ENCODE measurements at places on chromosomes 2 and 18.
A peak's percentile ranks its signal among the peaks of the same experiment; 100 is the strongest.

DNA sequence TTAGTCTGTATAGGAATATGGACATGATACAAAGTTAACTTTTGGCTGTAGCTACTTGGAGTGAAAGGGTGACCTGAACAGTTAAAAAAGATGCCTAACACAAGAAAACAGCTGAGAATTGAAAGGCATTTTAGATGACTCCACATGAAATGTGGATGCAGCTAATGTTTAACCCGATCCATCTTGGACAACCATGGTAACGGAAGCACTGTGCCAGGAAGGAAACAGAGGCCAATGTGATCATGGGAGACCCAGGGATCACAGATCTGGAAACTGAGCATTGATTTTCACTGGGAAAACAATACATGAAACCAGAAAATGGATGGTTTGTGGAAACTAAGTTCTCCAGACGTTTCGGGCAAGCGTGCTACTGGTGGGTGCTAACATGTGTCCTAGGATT is 669.1 kb downstream of the GALR1 start:
- no peak for DNase-seq

GRCh38 chr2:65554765-65555591 is 122.6 kb upstream of the SPRED2 start:
- peak; percentile 62 for DNase-seq

DNA sequence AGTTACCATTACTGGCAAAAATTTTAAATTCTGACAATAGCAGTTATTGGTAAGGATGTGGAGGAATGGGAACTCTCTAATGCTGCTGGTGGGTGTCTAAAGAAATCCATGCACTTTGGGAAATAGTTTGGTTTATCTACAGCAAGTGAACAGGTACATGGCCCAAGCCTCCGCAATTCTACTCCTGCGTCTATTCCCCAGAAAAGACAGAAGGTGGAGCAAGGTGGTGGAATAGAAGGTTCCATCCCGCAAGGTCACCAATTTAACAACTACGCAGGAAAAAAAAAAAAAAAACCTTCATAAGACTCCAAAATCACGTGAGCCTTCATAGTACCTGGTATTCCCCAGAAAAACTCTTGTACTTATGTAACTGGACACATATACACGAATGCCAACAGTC is 6.5 kb downstream of the CFAP65 start:
- DNase-seq, result no peak

DNA sequence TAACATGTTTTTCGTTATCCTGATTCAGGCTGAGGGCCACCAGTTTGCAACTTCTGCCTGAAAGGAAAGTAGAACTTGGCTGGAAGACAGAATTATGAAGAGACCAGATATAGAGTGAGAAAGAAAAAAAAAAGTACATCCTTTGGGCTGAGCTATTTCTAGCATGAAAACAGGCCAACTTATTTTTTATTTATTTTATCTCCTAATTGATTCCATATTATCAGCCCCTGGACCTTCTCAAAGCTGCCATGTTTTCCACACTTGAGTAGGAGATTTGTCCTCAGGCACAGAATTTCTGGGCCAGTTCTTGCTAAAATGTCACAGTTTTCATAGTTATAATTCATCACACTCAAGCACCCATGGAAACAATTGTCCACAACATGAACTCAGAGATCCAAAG is 586.8 kb upstream of the CNTNAP5 start:
- DNase-seq, result no peak

DNA sequence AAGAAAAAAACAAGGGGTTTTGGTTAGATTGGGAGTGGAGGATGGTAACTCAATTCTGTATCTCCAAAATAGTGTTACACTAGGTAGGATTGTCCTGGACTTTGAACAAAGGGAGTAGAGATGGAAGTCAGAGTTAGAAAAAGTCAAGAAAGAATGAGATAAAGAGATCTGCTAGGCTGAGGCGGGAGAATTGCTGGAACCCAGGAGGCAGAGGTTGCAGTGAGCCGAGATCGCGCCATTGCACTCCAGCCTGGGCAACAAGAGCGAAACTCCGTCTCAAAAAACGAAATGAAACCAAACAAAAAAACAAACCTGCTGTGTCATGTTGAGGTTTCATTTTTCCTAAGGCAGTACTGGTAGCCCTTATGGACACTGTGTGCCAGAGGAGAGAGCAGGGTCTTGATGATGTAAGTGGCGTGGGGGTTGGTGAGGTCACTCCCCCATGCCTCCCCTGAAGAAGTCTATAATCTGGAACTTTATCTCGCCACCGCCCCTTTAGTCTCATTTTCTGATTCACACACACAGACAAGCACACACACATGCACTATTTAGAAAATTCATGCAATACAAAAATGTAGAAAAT is 10.5 kb downstream of the DRC1 start:
- no peak for DNase-seq

DNA sequence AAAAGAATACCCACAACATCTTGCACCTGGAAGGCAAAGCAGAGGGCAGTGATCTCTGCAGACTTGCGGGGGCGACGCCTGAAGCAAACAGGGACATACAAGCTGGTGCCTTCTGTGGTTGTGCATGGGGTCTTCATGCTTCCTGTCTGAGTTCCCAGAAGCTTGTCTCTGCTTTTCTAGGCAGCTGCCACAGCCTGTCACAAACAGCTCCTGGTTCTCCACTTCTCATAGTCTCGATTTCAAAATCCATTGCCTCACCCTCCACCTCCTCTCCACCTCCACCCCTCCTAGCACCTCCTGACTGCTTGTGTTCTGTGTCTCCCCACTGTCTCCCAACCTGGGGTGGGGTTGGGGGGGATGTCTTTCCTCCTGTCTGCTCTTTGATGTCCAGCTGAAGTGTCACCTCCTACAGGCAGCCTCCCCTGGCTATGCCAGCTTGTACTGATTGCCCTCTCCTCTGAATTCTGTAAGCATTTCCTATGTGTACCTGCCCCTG is 1.7 kb upstream of the PROC start:
- no peak for DNase-seq

DNA sequence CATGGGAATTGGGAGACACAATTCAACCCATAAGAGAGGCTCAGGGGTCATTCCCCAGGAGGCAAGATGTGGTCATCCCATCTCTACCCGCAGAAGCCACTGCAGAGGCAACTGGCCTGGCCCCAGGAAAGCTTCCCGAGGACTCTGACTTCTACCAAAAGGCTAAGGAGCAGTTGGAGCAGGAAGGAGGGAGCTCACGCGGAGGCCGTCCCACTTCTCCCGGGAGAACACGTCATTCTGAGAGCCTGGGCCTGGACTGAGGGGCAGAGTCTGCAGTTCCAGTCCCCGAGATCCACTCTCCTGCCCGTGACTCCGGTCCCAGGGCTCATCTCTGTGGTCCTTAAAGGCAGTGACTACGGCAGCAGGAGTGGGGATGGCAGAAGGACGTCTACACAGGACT is 69.0 kb upstream of the TAF1B start:
- peak; percentile 27 for DNase-seq

GRCh38 chr2:43397411-43397810 is 171.0 kb upstream of the ZFP36L2 start:
- no peak for DNase-seq

DNA sequence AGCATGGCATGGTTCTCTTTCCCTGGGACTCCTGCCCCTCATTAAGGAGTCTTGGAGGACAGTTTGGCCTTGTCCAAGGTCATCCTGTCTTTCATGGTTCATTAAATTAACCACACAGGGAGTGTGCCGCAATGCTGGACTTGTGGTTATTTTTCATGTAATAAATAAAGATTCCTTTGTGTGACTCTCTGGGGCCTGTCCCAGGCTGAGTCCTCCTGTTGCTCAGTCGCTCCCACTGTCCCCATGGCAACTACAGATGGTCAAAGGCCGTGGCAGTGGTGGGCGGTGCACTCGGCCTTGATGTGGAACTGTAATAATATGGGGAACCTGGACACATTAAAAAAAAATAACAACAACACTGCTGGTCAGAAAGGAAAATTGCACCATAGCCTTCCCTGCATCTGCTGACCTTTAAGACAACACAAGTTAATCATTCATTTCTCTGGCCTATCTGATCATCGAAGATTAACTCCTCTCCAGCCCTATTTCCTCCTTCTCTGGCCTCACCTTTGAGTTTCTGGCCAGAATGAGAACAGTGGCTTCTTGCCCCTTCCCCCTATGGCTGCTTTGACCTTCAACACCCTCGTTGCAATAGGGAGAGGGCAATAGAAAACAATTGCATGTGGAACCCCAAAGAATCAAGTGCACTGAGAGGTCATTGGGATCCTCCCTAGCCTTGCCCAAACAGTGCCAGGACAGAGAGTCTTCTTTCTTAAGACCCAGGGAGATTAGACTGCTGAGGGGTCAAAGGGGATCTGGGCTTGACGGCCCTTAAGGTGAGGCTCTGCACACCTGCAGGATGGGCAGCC is 44.7 kb downstream of the PSD4 start:
- peak; percentile 55 for DNase-seq

GRCh38 chr2:49237867-49238603 is 83.7 kb upstream of the FSHR start:
- DNase-seq, result no peak

- DNase-seq, result no peak
Measured at GRCh38 chr18:33835419-33835818, 257.4 kb downstream of the ASXL3 start.

- DNase-seq, result peak; percentile 50
Measured at GRCh38 chr2:224973112-224974016, 68.9 kb downstream of the DOCK10 start.

DNA sequence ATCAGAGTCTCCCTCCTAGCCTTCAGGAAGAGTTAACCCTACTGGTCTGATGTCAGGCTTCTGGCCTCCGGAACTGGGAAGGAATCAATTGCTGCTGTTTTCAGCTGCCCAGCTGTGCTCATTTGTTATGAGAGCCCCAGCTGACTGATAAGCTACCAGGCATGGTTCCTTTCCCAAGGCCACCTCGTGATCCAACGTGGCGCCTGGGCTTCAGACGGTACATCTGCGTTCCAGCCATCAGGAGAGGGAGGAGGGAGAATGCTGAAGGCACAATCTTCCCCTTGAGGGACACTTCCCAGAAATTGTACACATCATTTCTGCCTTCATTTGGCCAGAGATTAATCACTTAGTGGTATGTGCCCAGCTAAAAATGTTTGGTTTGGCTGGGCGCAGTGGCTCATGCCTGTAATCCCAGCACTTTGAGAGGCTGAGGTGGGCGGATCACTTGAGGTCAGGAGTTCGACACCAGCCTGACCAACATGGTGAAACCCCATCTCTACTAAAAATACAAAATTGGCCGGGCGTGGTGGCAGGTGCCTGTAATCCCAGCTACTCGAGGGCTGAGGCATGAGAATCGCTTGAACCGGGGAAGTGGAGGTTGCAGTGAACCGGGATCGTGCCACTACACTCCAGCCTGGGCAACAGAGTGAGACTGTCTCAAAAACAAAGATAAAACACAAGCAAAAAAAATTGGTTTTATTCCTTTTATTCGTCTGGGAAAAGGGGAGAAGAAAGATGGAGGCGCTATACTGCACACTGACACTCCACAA is 10.5 kb upstream of the ARMC9 start:
- peak; percentile 40 for DNase-seq

DNA sequence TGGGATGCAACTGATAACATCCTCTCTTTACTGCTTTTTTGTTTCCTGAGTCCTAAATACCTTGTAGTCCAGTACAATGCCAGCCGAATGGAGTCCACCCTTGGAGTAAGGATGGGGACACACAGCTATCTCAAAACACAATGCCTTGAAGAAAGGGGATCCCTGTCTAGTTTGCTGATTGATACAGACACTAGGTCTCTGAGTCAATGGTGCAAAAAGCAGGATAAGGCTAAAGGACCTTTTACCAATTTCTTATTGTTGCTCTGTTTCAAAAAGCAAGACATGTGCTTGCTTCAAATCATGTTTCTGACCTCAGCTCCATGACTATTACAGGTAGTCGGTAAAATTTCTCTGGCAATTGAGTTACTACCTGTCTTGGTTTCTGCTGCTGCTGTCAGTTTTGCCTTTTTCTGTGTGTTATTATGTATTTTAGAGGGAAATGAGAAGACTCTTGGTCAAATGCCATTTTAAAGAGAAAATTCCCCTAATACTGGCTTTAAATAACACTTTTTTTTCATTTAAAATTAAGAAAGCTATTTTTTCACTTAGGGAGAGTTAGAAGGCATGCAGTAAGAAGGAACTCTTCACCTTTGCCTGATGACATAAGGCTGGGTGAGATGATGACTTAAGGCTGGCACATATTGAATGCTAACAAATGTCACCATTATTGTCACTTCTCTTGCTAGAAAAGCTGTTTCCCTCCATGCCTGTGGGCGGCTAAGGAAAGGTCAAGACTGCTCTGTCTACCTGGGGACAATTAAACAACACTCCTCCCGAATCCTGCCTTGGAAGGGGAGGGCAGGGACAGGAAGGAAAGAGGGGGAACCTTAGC is 4.9 kb upstream of the FIGLA start:
- DNase-seq, result no peak

Data from GM23248 (cell line).